ENCODE measurements at places on chromosomes 3 and 15. TPM values are rescaled to one million over a fixed set of nuclear protein-coding genes. Genes with fewer than 3 reads are reported as not detected.

The CDC25A gene
- 2.9 TPM for total RNA-seq

The SLC6A20 gene
- 0.72 TPM for total RNA-seq

The TERC gene
- 54.1 TPM for total RNA-seq

The NEK10 gene
- 0.79 TPM for total RNA-seq

The PAQR5 gene
- 0.47 TPM for total RNA-seq

The PYGO1 gene
- 6.0 TPM for total RNA-seq

The CFAP92 gene
- total RNA-seq, result not detected

DNA sequence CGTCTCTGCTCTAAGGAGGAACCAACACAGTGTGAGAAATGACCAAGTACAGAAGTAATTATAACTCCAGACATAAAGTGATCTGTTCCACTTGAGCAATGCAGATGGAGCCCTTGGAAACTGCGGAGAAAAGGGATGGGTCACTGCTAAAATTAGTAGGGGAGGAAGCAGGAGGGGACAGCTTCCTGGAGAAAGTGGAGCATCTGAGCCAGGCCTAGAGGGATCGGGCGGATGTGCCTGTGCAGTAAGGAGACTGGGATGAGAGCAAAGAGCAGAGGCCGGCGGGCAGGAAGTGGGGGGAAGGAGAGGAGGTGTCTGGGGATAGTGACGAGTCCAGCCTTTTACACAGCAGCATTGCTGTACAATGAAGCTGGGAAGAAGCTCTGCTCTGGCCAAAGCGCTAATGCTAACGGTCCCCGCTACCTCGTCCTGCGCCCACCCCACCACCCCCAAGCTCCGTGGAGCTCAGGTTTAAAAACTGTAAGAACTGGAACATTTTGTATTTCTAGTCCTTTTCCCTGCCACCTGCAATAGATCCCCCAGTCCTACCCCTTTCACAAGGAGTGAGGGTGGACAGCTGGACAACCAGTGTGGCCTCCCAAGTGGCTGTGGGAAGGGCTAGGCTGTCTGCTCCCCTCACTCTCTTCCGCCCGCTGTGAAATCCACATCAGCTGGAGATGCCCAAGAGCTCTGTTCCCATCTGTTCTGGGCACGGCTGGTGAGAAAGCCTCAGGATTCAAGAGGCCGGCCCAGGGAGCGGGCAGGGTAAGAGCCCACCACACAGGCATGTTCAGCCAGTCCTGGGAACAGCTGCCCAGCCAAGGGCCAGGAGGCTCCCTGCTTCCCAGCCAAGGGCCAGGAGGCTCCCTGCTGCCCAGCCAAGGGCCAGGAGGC is 53.0 kb upstream of the HES1 start:
- no peak for DNase-seq

DNA sequence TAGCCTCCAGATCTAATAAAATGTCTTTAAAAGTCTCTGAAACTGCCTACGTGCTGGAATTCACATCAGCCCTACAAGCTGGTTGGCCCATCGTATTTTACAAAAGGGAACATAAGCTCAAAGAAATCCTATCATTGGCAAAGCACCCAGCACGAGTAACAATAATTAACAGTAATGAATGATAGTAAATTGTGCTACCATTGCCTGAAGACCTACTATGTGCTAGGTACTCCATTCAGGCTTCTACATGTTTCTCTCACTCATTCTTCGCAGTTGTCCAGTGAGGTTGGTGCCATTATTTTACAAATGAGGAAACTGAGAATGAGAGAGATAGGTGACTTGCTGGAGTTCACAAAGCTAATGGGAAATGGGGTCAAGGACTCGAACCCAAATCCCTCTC is 7.1 kb upstream of the EPHB3 start:
- DNase-seq, result no peak

DNA sequence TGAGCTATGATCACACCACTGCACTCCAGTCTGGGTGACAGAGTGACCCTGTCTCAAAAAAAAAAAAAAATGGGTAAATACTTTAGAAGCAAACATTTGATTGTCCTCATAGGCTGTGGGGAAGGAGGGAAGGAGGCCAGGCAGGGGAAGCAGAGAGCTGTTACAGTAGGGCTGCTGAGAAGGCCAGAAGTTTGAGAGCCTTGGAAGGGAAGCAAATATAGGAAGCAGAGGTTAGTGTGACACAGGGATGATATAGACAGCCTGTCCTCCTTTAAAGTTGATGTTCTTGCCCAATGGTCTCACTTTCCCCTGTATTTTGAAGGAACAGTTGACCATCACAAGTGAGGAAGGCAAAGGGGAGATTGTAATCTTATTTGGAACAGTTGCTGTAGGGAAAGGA is 5.3 kb upstream of the ALPK3 start:
- DNase-seq, result no peak

DNA sequence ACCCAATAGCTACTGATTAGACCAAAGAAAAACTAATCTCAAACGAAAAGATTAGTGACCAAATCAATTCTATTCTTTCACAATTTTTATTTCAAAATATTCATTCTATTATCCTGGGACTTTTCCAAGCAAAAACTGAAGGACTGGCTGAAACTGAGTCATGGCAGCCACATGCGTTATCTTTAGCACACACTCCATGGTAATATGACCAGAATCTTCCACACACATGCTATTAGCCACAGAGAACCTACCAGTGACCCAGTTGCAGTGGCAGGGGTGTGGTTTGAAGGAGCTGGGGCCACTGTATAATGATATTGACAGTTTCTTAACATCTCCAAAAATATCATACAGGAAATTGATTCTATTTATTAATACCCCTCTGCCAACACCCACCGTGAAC is 154.8 kb upstream of the ABI3BP start:
- DNase-seq, result no peak

- no peak for DNase-seq
These were observed 3.4 kb downstream of the DENND6A start for GRCh38 chr3:57689367-57690053.

DNA sequence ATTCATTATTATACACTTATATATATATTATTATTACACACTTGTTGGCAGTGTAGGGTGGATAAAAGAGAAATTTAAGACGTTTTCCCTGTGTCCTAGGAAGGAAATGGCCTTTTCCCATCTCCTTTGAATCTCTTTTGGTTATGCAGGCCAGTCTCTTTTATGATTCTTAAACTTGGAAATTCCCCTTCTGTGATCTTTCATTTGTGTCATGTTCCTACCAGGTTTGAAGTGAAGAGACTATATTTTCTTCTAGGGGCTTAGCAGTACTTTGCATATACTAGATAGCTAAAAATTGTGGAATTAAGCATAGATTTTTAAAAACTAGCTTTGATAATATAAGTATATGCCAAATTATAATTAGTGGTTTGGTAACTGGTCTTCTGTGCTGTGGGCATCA is 58.5 kb downstream of the BBX start:
- DNase-seq, result no peak

GRCh38 chr3:112671930-112672715 is 31.2 kb upstream of the CCDC80 start:
- DNase-seq, result no peak

GRCh38 chr15:70093070-70093469 is 4.6 kb downstream of the TLE3 start:
- no peak for DNase-seq

- no peak for DNase-seq
These were observed 36.8 kb upstream of the CCDC50 start for GRCh38 chr3:191292243-191293015.

- DNase-seq, result no peak
These were observed 4.6 kb downstream of the ANAPC13 start for GRCh38 chr3:134481166-134481565.

GRCh38 chr3:195173657-195174056 is 97.3 kb downstream of the XXYLT1 start:
- DNase-seq, result no peak

DNA sequence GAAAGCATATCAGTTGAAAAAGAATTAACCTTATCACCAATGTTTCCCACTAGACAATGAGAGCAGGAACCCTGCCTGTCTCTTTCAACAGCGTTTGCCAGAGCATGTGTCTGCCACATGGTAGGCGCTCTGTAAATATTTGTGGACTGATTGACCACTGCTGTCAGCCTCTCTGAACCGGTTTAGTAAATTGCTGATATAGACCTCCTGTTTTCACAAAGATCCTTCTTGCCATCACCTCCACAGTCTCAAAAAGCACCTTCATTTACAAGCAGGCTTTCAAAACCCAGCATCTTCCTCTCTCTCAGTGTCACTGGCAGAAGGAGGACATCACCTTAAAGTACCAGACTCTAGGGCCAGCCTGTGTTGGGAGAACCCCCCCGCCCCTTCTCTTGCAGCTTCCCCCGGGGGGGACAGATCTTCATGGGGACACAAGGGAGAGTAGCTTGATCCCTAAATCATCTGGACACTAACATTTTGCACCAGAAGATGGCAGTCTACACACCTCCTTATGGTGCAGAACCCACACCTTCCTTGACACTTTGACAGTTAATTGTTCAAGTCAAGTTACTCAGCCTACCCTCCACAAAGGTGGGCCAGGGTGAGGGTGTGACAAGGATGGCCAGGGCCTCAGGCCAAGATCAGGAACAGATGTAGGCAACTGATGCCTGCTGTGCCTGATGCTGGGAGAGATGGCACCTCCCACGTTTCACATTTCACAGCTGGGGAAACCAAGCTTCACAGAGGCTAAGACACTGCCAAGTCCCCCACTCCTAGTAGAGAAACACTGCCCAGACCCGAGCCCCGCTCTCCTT is 37.8 kb upstream of the USP3 start:
- no peak for DNase-seq

DNA sequence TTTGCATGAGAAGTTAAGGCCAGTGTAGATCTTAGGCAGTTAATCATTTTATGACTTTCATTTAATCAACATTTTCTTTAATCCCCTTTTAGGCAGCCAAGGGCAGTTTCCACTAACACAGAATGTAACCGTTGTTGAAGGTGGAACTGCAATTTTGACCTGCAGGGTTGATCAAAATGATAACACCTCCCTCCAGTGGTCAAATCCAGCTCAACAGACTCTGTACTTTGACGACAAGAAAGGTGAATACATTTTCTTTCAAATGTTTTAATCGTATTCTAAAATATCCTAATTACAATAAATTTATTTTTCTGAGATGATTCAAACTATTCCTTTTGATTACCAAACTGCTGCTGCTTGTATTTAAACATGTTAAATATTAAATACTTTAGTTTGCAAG is 843.2 kb downstream of the CADM2 start:
- no peak for DNase-seq

DNA sequence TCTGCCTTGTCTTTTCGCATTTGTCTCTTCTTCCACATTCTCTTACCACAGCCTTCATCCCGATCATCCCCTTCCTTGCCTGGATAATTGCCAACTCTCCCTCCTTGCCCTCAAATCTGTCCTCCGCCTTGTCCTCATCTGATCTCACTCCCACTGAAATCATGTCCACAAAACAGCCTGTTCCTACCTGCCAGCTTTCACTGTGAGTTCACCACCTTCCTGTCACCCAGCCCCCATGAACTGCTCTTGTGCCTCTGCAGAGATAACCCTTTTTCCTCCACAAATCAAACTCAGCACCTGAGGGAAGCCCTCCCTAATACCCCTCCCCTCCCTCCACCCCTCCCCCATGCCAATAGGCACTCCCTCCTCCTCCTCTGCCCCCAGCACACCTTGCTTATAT is 4.8 kb upstream of the ADCY5 start:
- DNase-seq, result no peak

DNA sequence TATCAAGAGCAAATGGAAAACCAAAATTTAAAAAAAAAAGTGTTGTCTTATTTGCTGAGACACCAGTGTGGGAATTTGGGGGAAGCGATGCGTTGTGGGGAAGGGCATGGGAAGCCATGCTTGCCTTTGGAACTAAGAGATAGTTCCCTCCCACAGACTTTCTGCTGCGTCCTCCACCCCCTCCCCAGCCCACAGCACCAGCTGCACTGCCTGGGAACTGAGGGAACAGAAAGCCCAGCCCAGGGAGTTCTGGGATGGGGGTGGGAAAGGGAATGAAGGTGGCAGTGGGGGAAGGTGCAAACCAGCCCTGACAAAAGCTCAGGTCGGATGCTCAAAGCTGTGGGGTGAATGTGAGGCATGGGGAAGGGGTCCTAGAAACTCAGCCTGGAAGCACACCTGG is 8.1 kb upstream of the NTRK3 start:
- DNase-seq, result no peak

- DNase-seq, result no peak
These were observed 45.7 kb downstream of the WDR76 start for GRCh38 chr15:43872416-43873020.
